ENCODE measurements at places on chromosomes 3 and 15.
A peak's percentile ranks its signal among the peaks of the same experiment; 100 is the strongest.

DNA sequence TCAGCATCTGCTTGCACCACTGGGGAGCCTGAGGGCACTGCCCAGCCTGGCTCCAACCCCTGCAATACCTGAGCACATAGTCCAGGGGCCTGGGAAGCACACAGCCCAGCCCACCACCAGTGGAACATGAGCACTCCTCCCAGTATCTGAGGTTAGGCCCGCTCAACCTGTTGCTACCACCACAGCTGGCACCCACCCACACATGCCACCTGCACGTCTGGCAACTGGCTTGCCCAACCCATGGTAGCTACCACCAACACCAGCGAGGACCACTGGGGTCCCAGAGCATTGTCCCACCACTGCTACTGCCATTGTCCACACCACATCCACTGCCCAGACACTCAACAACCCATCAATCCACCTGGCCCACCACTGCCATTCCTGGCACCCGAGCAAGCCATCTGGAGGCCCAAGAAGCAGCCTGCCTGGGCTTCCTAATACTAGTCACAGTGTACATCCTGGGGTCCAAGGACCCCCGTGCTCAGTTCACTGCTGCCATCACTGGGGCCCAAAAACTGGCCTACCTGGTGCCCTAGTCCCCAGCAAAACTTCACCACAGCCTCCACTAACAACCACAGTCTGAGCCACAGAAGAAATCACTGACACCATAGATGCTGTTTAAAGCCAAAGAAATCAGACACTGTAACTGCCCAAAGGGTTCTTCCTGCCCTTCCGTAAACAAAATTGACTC lies 62.1 kb upstream of the TBC1D23 start:
- DNase-seq = no peak

- DNase-seq = peak; percentile 76
Observed at GRCh38 chr3:73255609-73256029, 194.2 kb downstream of the EBLN2 start.

DNA sequence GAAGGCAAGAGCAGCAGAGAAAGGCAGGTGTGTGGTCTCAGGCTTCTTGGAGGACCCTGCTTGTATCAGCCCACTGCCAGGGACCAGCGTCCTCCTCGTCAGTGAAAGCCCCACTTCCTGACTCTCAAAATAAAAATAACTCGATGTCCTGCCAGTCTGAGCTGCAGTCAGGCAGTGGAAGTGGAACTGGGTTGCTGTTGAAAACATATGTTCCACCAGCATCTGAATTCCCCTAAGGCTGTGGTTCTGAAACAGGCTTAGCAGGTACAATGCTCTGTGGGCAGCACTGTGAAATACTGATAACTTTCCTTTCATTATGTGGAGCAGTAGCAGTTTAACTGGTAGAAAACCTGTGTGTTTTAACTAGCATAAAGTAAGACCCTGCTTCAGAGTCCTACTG lies 121.6 kb upstream of the EIF1B start:
- no peak for DNase-seq

- no peak for DNase-seq
Observed at GRCh38 chr15:79311901-79312553, 1.1 kb downstream of the TMED3 start.

GRCh38 chr3:72544239-72544638 lies 304.0 kb downstream of the SHQ1 start:
- DNase-seq = no peak

DNA sequence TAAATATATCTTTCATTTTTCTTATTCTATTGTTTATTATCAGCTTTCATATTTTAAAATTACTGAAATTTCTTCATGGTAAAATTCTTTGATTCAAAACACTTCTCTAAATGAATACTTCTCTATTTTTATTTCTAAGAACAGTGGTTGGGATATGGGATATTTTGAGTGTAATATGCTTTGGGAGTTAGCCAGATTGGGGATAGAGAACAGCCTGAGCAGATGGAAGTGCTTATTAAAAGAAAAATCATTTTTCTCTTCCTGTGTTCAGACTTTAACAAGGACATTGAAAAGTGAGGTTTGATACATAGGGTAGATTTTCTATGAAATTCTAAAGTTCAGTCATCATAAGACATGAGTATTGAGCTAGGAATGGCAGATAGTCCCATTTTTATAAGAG lies 84.8 kb downstream of the COL6A5 start:
- DNase-seq = no peak

Measured in NCI-H187 treated with DMSO at 0.1 percent for 48 hours (cell line).